ENCODE measurements at places on chromosomes 11 and 22. TPM values are rescaled to one million over a fixed set of nuclear protein-coding genes. Genes with fewer than 3 reads are reported as not detected.

Gene IFITM2
- total RNA-seq: 161 TPM

GRCh38 chr11:130721736-130722135 is 194.5 kb downstream of the SNX19 start:
- no peak for DNase-seq

DNA sequence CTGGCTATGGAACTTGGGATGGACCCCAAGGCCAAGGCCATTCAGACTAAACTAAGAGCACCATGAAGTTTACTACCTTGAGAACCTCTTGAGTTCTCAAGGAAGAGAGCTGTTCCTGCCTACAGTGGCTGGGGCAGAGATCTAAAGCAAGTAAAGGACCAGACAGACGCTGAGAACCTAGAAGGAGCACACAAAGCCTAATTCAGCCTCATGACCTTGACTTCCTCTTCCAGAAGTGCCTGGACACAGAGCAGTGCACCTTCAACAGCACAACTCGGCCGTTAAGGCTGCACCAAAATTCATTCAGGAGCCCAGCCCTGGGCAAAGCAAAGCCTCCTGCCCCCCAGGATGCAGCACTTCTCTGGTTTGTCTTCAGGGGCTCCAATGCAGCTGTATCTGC is 82.9 kb upstream of the AKIP1 start:
- no peak for DNase-seq

GRCh38 chr11:71117311-71117710 is 135.1 kb downstream of the SHANK2 start:
- DNase-seq: no peak
